Stimulated activated CD8-positive, alpha-beta memory T cell treated with anti-CD3 and anti-CD28 coated beads, Interleukin-4, amount 100 ng/mL, for 24 hours (primary cell): ENCODE measurements at places on chromosomes 3 and 15.

GRCh38 chr15:63506537-63507035 is 2.2 kb downstream of the USP3 start:
- no peak for DNase-seq

- no peak for DNase-seq
These were observed 2.0 kb upstream of the PAK2 start for GRCh38 chr3:196737655-196738054.

- DNase-seq, result no peak
These were observed 113.3 kb downstream of the IQSEC1 start for GRCh38 chr3:12959838-12960378.

DNA sequence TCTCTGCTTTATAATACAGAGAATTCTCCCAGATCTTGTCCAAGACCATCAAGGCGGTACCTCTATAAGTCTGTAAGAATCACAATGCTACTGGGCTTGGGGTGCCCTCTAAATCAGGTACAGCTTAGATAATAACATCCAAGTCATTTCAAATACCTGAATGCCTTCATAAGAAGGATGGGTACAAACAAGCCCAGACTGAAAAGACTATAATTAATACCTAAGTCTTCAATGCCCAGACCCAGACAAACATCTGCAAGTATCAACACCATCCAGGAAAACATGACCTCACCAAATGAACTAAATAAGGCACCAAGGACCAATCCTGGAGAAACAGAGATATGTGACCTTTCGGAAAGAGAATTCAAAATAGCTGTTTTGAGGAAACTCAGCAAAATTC is 65.9 kb downstream of the ZMAT3 start:
- no peak for DNase-seq

GRCh38 chr15:48273049-48273448 is 58.2 kb upstream of the DUT start:
- no peak for DNase-seq

- no peak for DNase-seq
These were observed 37.3 kb upstream of the ATP10A start for GRCh38 chr15:25900431-25900830.

DNA sequence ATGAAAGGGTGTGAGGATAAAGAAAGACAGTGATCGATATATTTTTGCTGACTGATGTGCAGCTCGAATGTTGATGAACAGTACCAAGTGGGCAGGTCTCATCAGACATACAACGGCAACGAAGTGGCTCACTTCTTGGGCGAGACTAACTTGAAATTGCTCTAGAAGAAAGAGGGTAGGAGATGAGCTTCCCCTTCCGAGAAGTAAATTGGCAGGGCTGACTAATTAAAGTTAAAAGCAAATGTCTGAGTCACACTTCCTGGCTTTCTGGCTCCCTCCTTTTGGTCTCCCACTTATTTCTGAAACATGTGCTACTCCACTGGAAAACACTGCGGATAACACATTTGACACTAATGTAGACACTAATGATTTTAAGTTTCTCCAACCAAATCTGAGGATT is 228.3 kb downstream of the ABHD5 start:
- DNase-seq, result no peak

- DNase-seq, result no peak
These were observed 217.0 kb downstream of the TLE3 start for GRCh38 chr15:69880571-69881301.

GRCh38 chr15:95577927-95578326 is 752.6 kb upstream of the NR2F2 start:
- DNase-seq, result no peak

GRCh38 chr3:129231331-129232119 is 17.9 kb upstream of the COPG1 start:
- DNase-seq, result no peak

DNA sequence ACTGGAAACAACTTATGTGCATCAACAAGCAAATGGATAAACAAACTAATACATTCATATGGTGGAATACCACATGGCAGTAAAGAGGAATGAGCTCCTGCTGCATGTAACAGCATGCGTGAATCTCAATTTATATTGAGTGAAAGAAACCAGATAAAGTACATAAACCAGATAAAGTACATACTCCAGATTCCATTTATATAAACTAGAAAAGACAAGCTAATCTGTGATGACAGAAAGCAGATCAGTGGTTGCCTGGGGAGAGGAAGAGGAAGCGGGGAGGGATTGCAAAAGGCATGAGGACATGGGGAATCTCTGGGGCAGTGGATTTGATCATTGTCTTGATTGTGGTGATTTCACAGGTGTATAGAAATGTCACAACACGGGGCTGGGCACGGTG is 34.2 kb downstream of the LIMD1 start:
- DNase-seq, result no peak

GRCh38 chr3:66181764-66182163 is 39.0 kb upstream of the SLC25A26 start:
- DNase-seq, result no peak

- DNase-seq, result no peak
These were observed at the start of gene PLXNB1 for GRCh38 chr3:48429960-48430707. Gene PLXNB1, minus strand, starts transcription at chr3:48430086. Its CDS starts 5,475 bp downstream, at chr3:48424611.

GRCh38 chr3:53956586-53956985 is 64.9 kb upstream of the SELENOK start:
- no peak for DNase-seq
